Hepatic stellate cell (primary cell): ENCODE measurements at places on chromosomes 3 and 15.
A peak's percentile ranks its signal among the peaks of the same experiment; 100 is the strongest.

- DNase-seq = no peak
Measured at GRCh38 chr15:37979671-37980409, 45.4 kb downstream of the TMCO5A start.

DNA sequence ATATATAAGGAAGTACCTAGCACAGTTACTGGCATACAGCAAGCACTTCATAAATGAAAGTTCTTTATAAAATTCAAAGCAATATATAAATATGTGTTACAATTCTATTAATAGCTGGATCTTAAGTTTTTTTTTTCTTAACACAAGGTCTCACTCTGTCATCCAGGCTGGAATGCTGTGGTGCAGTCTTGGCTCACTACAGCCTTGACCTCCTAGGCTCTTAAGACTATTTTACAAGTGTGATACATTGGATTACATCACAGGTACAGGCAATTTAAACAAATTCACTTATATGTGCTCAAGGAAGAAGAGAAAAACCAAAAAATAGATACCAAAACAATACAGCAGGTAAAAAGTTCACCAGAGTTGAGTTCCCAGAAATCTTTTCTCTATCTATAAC lies 60.6 kb downstream of the ZNF280D start:
- DNase-seq = no peak

GRCh38 chr3:169454823-169455222 lies 208.7 kb downstream of the MECOM start:
- no peak for DNase-seq

DNA sequence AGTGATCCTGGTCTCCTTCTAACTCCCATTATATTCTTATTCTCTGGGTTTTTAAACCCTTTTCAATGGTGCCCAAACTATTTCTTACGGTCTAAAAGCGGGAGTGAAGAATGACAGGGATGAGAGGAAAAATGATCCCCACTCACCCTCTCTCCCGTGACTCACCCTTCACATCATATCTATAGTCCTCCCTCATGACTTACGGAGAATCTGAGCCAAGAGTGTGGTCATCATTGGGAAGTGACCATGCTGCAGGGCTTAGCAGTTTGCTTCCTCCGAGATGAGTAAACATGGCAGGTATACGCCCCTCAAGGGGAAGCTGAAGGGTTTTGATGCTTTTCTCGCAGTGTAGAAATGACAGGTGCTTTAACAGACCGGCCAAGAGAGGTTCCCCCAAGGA lies 274.0 kb downstream of the RYR3 start:
- no peak for DNase-seq

DNA sequence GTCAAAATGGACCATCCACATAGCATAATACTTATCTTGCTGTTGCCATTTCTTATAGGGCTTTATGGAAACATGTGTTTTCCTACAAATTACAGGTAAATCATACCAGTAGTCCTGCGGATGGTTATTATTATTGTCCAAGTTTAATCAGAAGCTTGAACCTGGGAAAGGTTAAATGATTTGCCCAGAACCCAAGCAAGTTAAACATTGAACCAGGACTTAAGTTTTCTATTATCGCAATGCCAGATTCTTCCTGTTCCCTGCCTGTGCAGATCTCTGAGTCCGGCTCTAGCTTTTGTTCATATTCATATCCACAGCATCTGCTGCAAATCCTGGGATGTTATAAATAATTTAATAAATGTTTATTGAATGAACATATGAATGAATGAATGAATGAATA lies 12.5 kb downstream of the LPP start:
- DNase-seq = no peak

GRCh38 chr3:153051427-153052095 lies 110.5 kb upstream of the RAP2B start:
- DNase-seq = peak; percentile 76

DNA sequence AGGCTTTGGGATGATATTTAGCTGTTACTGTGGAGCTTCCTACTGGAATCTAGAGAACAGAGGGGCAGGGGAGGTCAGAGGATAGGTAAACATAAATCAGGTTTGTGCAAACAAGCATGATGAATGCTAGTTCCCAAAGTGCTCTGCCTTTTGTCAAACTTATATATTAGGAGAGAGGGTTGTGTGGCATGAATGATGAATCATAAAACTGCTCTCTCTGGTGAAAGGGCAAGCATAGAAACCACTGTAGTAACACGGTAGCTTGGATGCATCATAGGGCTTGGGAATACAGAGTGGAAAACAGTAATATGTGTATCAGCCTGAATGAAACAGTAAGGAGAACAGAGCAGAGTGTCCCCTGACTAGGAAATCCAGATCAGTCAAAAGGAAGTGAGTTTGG lies 486.7 kb downstream of the IL5RA start:
- DNase-seq = no peak

- no peak for DNase-seq
Measured at GRCh38 chr15:67821784-67822440, 3.4 kb upstream of the SKOR1 start.

DNA sequence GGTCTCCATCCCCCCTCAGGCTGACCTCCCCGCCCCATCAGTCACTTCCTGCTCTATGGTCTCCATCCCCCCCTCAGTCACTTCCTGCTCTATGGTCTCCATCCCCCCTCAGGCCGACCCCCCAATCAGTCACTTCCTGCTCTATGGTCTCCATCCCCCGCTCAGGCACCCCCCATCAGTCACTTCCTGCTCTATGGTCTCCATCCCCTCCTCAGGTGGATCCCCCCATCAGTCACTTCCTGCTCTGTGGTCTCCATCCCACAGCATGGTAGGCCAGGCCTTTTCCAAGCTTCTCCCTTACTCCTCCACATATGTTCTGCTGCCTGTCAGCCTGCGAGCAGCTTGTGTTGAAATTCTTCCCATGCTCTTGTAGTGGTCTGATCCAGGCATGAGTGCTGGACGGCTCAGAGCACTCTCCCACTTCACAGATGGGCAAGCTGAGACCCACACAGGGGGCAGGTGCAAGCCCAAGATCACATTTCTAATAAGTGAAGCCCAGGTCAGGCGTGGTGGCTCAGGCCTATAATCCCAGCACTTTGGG lies 36.8 kb downstream of the BDH1 start:
- DNase-seq = no peak

DNA sequence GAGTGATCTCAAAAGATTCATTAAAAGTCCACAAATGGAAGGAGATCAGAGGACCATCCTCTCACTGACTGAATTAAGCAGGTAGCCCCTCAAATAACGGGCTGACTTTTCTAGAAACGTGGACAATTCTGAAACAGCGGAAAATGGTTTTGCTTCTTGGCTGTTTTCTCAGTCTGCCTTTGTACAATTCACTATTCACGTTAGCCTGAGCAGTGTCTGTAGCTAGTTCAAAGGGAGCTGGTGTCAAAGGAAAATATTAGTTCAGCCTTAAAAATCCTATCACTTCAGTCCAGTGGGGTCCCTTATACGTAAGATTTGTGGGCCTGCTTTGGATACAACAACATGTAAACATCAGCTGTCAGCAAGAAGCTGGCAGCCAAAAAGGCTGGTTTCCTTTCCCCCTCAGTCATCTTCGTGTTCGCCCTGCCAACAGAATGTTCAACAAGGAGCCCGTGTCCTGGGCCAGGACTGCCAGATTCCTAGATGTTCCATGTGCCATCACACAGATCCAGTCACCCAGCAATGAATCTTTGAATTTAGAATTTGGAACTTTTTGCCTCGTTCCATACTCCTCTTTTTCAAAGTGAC lies 19.3 kb downstream of the LMCD1 start:
- DNase-seq = no peak

DNA sequence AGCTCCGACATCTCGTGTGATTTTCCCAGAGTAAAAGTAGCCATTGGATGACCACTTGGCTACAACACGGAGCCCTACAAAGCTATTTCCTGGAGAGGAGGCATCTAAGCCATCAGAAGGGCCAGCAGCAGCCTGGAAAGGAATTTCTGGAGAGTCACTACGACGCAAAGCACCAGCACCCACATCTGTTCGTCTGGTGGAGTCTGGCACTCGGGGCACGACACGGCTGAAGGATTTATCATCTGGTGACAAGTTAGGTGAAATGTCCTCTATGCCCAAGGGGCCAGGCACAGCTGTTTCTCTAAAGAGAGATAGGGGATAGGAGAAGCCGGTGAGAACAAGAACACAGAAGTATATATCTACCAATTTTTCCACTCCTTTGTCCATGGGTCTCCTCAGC lies 49.5 kb downstream of the TUBGCP4 start:
- no peak for DNase-seq

DNA sequence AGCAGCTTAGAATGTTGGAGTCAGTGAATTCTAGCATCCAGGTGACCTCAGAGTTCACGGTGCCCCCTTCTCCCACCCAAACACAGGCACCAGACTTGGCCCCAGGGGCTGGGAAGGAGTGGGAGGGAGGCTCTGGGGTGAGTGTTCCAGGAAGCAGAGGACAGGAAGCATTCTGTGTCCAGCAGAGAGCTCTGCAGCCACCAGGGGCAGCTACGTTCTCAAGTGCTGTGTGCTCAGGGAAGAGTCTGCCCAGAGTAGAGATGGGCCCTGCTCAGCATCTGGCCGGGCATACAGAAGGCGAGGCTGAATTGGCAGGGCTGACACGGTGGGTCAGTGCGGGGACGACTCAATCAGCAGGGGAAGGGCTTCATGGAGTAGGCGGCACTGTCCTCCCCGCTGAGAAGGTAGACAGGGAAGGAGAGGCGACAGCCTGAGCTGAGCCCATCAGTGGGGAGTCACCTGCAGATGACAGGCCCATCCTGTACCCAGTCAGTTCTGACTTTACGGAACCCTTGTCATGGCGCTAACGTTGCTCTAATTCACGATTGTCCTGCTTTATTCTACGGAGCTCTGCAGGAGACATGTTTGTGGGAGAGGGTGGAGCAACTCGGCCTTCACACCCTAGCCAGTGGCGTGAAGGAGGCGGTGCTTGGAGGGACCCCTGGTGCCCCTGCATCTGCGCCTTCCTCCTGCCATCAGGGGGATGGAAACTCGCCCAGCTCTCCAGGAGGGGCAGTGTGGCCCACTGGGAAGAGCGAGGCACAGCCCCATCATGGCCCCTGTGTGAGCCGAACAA lies 82.2 kb downstream of the C3orf70 start:
- peak; percentile 53 for DNase-seq

DNA sequence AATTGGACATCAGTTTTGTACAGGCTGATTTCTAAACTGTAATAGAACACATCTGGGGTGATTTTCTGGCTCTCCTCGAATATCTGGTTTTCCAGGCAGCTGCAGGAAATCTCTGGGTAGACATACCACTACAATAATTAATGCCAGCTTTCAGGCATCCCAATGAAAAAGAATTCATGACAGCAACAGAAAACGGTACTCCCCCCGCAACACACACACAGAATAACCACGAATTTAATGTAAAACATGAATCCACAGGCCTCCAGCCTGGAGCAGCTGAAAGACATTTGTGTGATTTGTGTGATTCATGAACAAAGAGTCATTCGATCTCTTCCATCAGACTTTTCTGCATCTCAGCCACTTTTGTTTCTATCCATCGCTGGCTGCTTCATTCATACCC lies 262.2 kb downstream of the MAGI1 start:
- DNase-seq = peak; percentile 8

GRCh38 chr3:143090486-143090885 lies 29.1 kb upstream of the CHST2 start:
- no peak for DNase-seq

- peak; percentile 19 for DNase-seq
Measured at GRCh38 chr3:118817748-118818165, 216.9 kb downstream of the IGSF11 start.

- DNase-seq = no peak
Measured at GRCh38 chr3:16395212-16395611, 118.3 kb downstream of the RFTN1 start.

GRCh38 chr15:39670687-39671086 lies 89.8 kb downstream of the THBS1 start:
- no peak for DNase-seq

GRCh38 chr15:68783226-68784058 lies 37.3 kb downstream of the ANP32A start:
- no peak for DNase-seq
